ENCODE measurements at places on chromosomes 11 and 22. TPM values are rescaled to one million over a fixed set of nuclear protein-coding genes. Genes with fewer than 3 reads are reported as not detected.

- H3K27ac ChIP-seq: no peak overlapping the region
- no peak for DNase-seq
- no peaks in the 10 kb centered on the region for H3K36me3 ChIP-seq
- H3K4me3 ChIP-seq: no peak overlapping the region
- H3K27me3 ChIP-seq: no peaks in the 10 kb centered on the region
- peaks cover 16% of the 10 kb centered on the region for H3K4me1 ChIP-seq
These were observed 24.6 kb upstream of the IGLL5 start for GRCh38 chr22:22863001-22863400.

DNA sequence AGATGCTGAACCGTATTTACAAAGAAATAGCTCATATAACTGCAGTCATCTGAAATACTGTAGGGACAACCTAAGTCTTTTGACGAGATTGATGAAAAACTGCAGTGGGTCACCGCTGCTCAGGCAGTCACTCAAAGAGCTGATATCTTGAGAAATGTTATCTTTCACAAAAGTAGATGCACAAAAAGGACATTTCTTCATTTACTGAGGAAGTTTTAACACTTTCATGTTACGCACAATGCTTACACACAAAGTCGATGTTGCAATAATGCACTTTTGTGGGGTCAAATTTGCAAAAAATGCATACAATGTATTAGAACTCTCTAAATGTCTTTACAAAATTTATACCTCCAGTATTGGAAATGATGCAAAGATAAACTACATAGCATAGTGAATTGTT lies 16.2 kb upstream of the OR10V1 start:
- no peak overlapping the region for H3K4me3 ChIP-seq
- peaks cover 35% of the 10 kb centered on the region for H3K4me1 ChIP-seq
- H3K36me3 ChIP-seq: no peaks in the 10 kb centered on the region
- DNase-seq: peak; percentile 4

Gene HOATZ
- not detected for polyA plus RNA-seq

- H3K4me3 ChIP-seq: no peak overlapping the region
- no peak for DNase-seq
- peaks cover 20% of the 10 kb centered on the region for H3K36me3 ChIP-seq
- H3K27ac ChIP-seq: peak overlapping the region; percentile 38
These were observed 8.1 kb downstream of the ZFP91 start for GRCh38 chr11:58586998-58587397.

GRCh38 chr22:26587991-26588613 lies 1.8 kb downstream of the TPST2 start:
- no peaks in the 10 kb centered on the region for H3K36me3 ChIP-seq
- DNase-seq: peak; percentile 66
- no peaks in the 10 kb centered on the region for H3K27me3 ChIP-seq
- H3K4me3 ChIP-seq: peak overlapping the region; percentile 74

GRCh38 chr22:44952863-44953746 lies 56.7 kb downstream of the PHF21B start:
- H3K4me1 ChIP-seq: no peaks in the 10 kb centered on the region
- H3K36me3 ChIP-seq: no peaks in the 10 kb centered on the region
- H3K27me3 ChIP-seq: no peaks in the 10 kb centered on the region

Gene ST14
- 13.3 TPM for polyA plus RNA-seq

DNA sequence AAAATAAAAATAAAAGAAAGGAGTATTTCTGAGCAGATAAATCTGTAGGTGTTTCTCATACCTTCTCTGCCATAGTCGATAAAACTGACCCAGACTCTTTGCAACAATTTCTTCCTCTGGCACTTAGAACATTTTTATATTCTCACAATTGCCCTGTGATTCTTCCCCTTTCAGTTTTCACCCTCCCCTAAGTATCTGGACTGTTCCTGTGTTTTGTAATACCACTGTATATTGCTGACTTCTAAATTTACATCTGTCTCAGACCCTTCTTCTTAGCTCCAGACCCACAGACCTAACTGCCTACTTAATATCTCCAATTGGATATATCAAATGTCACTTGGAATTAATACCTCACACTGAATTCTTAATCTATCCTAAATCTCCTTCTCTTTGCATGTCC lies 133.4 kb upstream of the DDI1 start:
- H3K27me3 ChIP-seq: no peaks in the 10 kb centered on the region
- no peak overlapping the region for H3K4me3 ChIP-seq
- H3K36me3 ChIP-seq: no peaks in the 10 kb centered on the region
- no peak for DNase-seq

GRCh38 chr11:19200410-19201201 lies 1.2 kb downstream of the CSRP3 start:
- H3K4me3 ChIP-seq: no peak overlapping the region
- H3K4me1 ChIP-seq: peaks cover 6% of the 10 kb centered on the region
- no peak for DNase-seq
- H3K36me3 ChIP-seq: no peaks in the 10 kb centered on the region
- H3K27ac ChIP-seq: no peak overlapping the region

DNA sequence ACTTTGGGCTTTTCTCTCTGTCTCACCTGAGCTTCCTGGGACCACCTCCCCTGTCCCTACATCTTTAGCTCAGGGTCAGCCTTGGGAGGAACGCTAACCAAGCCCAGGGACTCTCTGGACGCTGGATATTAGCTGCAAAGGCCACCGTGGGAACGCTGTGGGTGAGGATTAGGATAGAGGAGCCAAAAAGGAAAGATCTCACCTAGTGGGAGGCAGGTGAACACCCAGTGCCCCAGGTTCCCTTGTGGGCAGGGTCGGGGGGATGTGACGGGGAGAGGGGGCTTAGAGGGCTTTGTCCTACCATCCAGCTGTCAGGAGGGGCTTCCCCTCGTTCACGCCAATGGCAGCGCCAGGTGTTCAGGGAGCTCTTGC lies 50.2 kb downstream of the LINC01488 start:
- no peak overlapping the region for H3K4me3 ChIP-seq
- DNase-seq: no peak
- no peaks in the 10 kb centered on the region for H3K27me3 ChIP-seq
- H3K27ac ChIP-seq: no peak overlapping the region

GRCh38 chr11:11036185-11036847 lies 178.5 kb upstream of the ZBED5 start:
- H3K27ac ChIP-seq: no peak overlapping the region
- DNase-seq: no peak
- H3K27me3 ChIP-seq: no peaks in the 10 kb centered on the region
- no peak overlapping the region for H3K4me3 ChIP-seq
- no peaks in the 10 kb centered on the region for H3K4me1 ChIP-seq

Gene WBP2NL
- polyA plus RNA-seq: 0.83 TPM

- H3K4me3 ChIP-seq: no peak overlapping the region
- H3K36me3 ChIP-seq: no peaks in the 10 kb centered on the region
- no peaks in the 10 kb centered on the region for H3K27me3 ChIP-seq
- no peak overlapping the region for H3K27ac ChIP-seq
These were observed 64.5 kb downstream of the BRD1 start for GRCh38 chr22:49763138-49763537.

DNA sequence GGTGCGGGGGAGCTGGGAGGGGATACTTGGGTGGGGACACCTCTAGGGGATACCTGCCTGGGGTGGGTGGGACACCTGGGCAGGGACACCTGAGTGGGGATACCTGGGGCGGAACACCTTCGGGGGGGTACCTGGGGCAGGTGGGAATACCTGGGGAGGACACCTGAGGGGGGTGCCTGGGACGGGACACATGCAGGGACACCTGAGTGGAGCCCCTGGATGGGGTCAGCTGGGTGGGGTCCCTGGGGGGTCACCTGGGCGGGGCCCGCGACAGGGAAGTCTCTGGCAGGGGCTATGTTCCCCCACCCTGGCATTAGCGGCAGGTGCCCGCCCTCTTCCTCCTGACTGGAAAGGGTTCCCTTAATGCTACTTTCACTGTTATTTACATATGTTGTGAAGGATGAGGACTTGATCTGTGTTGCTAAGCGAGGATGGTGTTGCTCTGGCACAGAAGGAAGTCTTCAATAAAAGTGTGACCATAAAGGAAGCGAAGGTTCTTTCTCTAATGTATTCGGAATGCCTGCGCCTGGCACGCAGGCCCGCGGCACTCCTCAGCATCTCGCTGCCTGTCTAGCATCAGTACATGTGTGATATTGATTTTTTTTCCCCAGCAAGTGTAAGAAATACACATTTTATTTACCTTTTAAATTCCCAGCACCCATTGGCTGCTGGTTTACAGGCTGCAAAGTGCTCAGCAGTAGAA lies 801.7 kb downstream of the BRD1 start:
- no peaks in the 10 kb centered on the region for H3K36me3 ChIP-seq
- H3K27me3 ChIP-seq: no peaks in the 10 kb centered on the region
- no peak overlapping the region for H3K4me3 ChIP-seq
- no peak for DNase-seq
- no peak overlapping the region for H3K27ac ChIP-seq
- H3K4me1 ChIP-seq: no peaks in the 10 kb centered on the region

DNA sequence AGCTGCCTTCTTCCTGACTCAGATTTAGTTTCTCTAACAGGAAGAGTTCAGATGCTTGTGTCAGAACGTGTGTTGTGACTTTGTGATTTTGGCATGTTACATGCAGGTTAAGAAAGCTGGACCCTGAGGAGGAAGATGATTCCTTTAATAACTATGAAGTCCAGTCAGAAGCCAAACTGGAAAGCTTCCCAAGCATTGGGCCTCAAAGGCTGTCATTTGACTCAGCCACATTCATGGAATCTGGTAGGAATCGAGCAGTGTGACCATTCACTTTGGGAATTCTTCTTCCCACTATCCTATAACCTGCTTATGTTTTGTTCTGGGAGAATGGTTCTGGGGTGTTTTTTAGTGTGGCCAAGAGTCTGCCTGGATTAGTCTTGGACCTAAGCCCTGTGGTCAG lies 48.0 kb downstream of the CABIN1 start:
- H3K4me3 ChIP-seq: no peak overlapping the region
- H3K36me3 ChIP-seq: peaks cover 100% of the 10 kb centered on the region
- H3K27me3 ChIP-seq: no peaks in the 10 kb centered on the region
- no peak overlapping the region for H3K27ac ChIP-seq
- H3K4me1 ChIP-seq: no peaks in the 10 kb centered on the region
- DNase-seq: no peak

DNA sequence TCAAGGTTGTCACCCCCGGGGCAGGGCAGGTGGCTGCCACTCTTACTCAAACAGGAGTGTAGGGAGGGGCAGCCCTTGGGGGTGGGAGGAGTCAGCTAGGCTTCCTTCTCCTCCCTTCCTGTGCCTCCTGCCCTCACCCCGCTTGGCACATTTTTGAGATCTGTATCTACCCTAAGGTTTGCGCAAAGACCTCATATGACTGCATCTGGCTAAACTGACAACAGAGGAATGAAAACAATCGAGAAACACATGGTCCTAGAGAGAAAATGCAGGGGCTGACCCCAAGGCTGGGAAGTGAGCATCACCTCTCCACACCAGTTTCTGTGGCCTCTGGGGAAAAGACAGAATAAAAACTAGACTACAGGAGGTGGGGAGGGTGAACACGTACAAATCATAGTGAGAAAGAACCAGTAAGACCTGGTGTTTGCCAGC lies 28.1 kb downstream of the IGSF9B start:
- H3K27me3 ChIP-seq: no peaks in the 10 kb centered on the region
- no peaks in the 10 kb centered on the region for H3K4me1 ChIP-seq
- no peak overlapping the region for H3K4me3 ChIP-seq
- no peak for DNase-seq
- no peak overlapping the region for H3K27ac ChIP-seq

- no peak overlapping the region for H3K27ac ChIP-seq
- no peaks in the 10 kb centered on the region for H3K36me3 ChIP-seq
- no peak for DNase-seq
- no peaks in the 10 kb centered on the region for H3K4me1 ChIP-seq
- peaks cover 61% of the 10 kb centered on the region for H3K27me3 ChIP-seq
These were observed 650 bp downstream of the GUCY1A2 start for GRCh38 chr11:107017433-107018218.

GRCh38 chr11:69335781-69336405 lies 41.9 kb downstream of the MYEOV start:
- H3K27me3 ChIP-seq: no peaks in the 10 kb centered on the region
- no peak overlapping the region for H3K27ac ChIP-seq
- no peak overlapping the region for H3K4me3 ChIP-seq
- H3K36me3 ChIP-seq: no peaks in the 10 kb centered on the region
- no peaks in the 10 kb centered on the region for H3K4me1 ChIP-seq

Gene BAIAP2L2
- polyA plus RNA-seq: not detected

GRCh38 chr22:45903355-45904135 lies 73.4 kb downstream of the WNT7B start:
- H3K27me3 ChIP-seq: no peaks in the 10 kb centered on the region
- H3K36me3 ChIP-seq: no peaks in the 10 kb centered on the region
- DNase-seq: no peak
- H3K4me1 ChIP-seq: no peaks in the 10 kb centered on the region
- H3K27ac ChIP-seq: no peak overlapping the region

DNA sequence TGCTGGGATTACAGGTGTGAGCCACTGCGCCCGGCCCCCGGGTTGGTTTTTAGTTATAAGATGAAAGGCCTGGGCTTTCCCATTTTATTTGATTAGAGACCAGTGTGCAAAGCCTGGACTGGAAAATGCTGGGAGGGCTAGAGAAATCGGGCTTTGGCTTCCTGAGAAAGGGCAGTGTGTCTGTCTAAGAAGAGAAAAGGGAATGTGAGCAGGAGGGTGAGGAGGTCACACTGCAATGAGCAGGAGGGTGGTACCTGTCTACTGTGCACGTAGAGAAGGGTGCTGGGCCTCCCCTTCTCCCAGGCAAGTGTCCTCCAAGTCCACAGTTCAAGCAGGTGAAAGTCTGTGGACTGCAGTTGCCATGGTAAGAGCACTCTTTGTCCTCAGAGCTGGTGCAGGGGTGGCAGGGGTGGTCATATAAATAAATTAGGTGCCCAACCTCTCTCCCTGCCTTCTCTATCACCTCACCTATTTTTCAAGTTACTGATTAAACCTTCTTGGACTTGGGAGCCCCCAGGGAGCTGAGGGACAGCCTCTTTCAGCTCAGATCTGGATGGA lies 30.8 kb downstream of the SLC5A1 start:
- no peak overlapping the region for H3K27ac ChIP-seq
- no peaks in the 10 kb centered on the region for H3K36me3 ChIP-seq
- peaks cover 4% of the 10 kb centered on the region for H3K27me3 ChIP-seq

Gene RAB38
- polyA plus RNA-seq: 0.69 TPM

Gene SULT4A1
- polyA plus RNA-seq: not detected

- peak; percentile 17 for DNase-seq
- H3K36me3 ChIP-seq: peaks cover 2% of the 10 kb centered on the region
- no peaks in the 10 kb centered on the region for H3K4me1 ChIP-seq
These were observed 138.7 kb downstream of the TRIM44 start for GRCh38 chr11:35800970-35801953.

- H3K4me3 ChIP-seq: no peak overlapping the region
- H3K36me3 ChIP-seq: no peaks in the 10 kb centered on the region
- no peak overlapping the region for H3K27ac ChIP-seq
- DNase-seq: no peak
- no peaks in the 10 kb centered on the region for H3K4me1 ChIP-seq
These were observed 127.5 kb upstream of the SERPIND1 start for GRCh38 chr22:20646415-20646814.

GRCh38 chr11:795634-796564 lies 2.2 kb downstream of the SLC25A22 start:
- peaks cover 11% of the 10 kb centered on the region for H3K36me3 ChIP-seq
- H3K27ac ChIP-seq: peak overlapping the region; percentile 64
- peak; percentile 80 for DNase-seq
- no peaks in the 10 kb centered on the region for H3K27me3 ChIP-seq

GRCh38 chr22:44683881-44684280 lies 18.1 kb upstream of the PRR5 start:
- H3K4me3 ChIP-seq: no peak overlapping the region
- H3K36me3 ChIP-seq: no peaks in the 10 kb centered on the region
